SHP77 (cell line): ENCODE measurements at places on chromosomes 7 and 10.

- DNase-seq: no peak
Observed at GRCh38 chr7:129680400-129680799, 68.9 kb downstream of the NRF1 start.

DNA sequence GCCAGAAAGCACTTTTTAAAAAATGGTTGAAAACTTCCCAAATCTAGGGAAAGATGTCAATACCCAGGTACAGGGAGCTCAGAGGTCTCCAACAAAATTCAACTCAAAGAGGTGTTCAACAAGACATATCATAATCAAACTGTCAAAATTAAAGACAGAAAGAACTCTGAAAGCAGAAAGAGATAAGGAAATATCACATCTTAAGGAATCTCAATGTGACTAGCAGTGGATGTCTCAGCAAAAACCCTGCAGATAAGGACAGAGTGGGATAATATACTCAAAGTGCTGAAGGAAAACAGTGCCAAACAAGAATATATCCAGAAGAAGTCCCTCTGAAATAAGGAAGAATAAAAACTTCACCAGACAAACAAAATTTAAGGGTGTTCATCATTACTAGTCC, 13.0 kb upstream of the GSTK1 start:
- DNase-seq: no peak

DNA sequence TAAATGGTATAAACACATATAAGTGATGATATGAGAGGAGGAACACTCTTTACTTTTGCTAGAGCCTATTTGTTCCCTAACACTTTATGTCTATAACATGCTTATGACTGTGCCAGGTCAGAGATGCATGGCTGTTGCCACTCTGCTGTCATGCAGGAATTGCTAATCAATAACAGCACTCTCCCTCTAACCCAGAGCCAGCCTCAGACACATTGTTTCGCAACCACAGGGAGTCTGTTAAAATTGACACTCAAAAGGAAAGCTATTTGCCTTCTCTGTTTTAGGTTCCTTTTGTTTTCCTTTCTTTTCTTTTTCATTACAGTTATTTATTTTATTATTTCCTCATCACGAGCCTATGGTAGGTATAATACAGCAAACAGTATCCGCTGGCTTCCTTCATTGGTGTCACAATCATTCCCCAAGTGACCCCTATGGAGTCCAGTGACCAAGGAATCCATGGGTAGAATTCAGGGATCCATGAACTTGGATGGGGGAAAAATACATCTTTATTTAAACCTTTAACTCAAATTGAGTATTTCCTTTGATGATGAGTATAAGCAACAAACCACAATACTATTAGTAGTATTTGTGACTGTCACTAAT, 6.8 kb downstream of the PON2 start:
- DNase-seq: no peak

DNA sequence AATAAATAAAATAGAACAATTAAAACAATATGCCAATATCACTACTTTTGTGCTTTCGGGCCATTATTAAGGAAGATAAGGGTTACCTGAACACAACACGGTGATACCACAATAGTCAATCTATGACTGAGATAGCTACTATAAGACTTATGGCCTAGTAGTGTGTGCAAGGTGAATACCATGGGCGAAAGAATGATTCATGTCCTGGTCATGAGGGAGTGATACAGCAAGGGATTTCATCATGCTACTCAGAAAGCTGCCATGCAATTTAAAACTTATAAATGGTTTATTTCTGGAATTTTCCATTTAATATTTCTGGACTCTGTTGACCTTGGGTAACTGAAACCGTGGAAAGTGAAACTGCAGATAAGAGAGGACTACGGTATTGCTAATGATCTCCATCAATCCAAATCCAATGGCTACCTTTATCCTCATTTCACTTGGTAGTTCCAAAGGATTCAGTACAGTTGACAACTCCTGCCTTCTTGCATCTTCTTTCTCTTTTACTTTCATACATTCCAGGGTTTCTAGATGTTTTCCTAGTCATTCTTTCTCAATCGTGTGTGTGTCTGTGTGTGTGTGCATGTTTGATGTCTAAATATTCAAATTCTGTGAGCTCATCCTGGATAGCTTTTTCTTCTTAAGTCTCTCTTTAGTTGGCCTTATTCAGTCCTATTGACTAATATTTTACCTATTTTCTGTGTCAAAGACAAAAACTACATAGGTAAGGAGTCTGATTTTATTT, 100.5 kb upstream of the MAGI2 start:
- no peak for DNase-seq

- DNase-seq: no peak
Observed at GRCh38 chr7:131076711-131077181, 250.9 kb upstream of the MKLN1 start.

DNA sequence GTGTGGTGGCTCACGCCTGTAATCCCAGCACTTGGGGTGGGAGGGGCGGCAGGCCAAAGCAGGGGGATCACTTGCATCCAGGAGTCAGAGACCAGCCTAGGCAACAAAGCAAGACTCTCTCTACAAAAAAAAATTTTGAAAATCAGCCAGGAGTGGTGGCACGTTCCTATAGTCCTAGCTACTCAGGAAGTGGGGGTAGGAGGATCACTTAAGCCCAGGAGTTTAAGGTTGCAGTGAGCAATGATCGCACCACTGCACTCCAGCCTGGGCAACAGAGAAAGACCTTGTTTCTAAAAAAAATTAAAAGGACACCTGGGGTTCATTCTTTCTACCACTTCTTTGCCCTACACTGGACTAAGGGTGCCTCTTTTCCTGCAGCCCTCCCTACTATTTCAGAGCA, 15.1 kb downstream of the WAPL start:
- DNase-seq: no peak

DNA sequence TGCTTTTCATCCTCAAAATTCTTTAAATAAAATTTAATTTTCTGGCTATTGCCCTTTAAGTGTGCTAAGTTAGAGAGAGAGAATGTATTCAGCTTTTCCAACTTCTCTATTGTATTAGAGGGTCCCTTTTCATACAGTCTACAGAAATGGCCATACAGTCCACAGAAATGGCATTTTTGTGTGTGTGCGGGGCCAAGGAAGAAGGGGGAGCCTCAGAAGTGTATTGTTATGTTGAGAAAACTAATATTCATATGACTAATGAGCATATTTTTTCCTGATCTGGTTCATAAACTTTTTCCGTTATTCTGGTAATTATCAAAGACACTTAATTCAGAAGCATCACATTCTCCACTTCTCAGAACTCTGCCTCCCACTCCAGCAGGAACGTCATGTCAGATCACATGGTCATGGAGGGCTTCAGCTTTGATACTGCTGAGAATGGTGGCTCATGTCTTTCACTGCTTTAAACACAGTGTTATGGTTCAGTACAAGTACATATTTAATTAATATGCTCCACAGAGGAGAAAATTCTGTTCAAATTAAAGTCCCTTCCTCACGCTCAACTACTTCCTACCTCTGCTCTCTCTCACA, 37.1 kb downstream of the ELMO1 start:
- no peak for DNase-seq

- no peak for DNase-seq
Observed at GRCh38 chr7:41809940-41810576, 107.2 kb upstream of the INHBA start.

GRCh38 chr7:73820013-73820412, 10.8 kb upstream of the CLDN4 start:
- DNase-seq: no peak

GRCh38 chr10:37623506-37623905, 233.9 kb downstream of the ZNF248 start:
- no peak for DNase-seq

DNA sequence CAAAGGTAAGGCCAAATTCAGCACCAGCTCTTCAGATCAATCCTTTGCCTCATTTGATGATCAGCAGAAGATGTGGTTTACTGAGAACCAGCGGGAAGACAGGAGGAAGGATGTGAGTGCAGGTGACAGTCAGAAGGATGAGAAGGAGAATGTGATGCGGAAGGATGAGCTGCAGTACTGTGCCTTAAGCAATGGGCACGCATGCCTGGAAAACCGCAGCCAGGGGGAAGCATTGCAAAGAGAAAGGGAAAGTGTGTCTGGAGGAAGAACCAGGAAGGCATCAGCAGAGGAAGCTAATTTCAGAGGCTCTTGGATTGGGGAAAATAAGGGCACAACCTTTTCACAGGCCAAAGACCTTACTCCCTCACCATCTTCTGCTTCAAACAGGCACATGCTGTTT, 25.7 kb downstream of the C10orf71 start:
- no peak for DNase-seq

DNA sequence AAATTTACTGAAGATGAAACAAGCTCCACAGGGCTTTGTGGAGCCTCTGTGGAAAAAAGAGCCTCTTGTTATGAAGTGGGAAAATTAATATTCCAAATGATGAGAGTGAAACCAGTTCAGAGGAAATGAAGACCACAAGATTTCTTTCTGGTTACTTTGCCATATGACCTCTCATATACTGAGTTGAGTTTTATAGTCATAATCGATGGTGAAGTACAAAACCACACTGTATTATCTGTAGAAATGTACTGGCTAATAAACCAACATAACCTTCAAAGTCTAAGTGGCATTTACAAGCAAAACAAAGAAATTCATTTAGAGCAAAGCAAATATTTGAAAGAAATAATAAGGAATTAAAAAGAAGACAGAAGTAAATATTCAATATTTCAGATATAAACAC, 662.6 kb upstream of the ZWINT start:
- DNase-seq: no peak

DNA sequence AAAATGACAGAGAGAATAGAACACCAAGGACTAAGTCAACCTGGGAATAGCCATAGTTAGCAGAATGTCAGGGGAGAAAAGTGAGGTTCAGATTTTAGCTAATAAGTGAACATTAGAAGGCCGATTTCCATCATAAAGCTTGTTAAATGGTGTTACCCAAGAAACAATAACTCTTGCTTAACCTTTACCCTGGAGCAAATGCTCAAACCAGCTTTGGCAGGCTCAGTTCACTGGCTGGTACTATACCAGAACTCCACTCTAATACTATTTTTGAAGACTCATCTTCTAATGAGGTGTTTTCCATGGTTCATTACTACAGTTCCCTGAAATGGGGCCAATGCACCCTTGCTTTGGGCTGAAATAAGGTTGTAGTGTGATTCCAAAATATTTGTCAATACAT, 61.3 kb downstream of the RNLS start:
- no peak for DNase-seq

GRCh38 chr10:1532636-1533035, 204.7 kb downstream of the ADARB2 start:
- no peak for DNase-seq

- DNase-seq: no peak
Observed at GRCh38 chr10:89351780-89352597, 24.2 kb downstream of the IFIT3 start.

- no peak for DNase-seq
Observed at GRCh38 chr7:122010116-122010515, 133.9 kb downstream of the AASS start.

DNA sequence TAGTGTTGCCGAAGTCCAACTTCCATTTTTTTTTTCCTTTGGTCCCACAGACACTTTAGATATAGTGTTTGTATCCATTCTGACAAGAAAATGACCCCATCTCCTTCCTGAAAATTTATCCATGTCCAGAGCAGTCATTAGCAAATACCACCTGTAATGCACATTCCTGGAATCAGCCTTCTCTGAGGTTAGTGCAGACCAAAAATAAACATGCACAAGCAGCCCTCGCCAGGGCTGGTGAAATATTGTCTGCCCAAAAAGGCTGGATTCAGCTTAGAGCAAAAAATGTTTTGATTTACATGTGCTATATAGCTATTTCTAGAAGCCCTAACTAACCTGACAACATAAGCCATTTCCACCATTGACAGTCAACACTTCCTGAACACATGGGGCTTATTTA, 145.7 kb downstream of the TAX1BP1 start:
- no peak for DNase-seq

- DNase-seq: no peak
Observed at GRCh38 chr10:1345368-1345767, 289.2 kb downstream of the WDR37 start.

- DNase-seq: no peak
Observed at GRCh38 chr7:39650676-39651075, 27.3 kb downstream of the RALA start.

DNA sequence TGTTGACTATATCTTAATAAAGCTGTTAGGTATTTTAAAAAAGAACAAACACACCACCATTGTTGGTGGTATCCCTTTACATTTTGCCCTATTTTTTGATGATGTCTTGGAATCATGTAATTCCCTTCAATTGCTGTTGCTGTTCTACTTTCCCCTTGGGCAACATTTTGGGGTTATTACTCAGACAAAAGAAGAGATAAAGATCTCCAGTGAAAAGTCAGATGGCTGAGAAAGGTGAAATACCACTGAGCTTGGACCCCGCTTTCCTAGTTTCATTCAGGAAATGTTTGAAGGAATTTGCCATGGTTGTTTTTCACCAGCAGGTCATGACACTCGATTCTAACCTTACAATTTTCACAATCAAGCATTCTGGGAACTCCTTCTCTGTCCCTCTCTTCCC, 84.6 kb downstream of the MACC1 start:
- no peak for DNase-seq

GRCh38 chr10:100482181-100482833, 19.5 kb downstream of the WNT8B start:
- DNase-seq: peak; percentile 73

- DNase-seq: no peak
Observed at GRCh38 chr10:79910836-79911235, 38.1 kb downstream of the SFTPD start.

GRCh38 chr10:47207281-47207615, 92.7 kb upstream of the GDF10 start:
- DNase-seq: no peak

DNA sequence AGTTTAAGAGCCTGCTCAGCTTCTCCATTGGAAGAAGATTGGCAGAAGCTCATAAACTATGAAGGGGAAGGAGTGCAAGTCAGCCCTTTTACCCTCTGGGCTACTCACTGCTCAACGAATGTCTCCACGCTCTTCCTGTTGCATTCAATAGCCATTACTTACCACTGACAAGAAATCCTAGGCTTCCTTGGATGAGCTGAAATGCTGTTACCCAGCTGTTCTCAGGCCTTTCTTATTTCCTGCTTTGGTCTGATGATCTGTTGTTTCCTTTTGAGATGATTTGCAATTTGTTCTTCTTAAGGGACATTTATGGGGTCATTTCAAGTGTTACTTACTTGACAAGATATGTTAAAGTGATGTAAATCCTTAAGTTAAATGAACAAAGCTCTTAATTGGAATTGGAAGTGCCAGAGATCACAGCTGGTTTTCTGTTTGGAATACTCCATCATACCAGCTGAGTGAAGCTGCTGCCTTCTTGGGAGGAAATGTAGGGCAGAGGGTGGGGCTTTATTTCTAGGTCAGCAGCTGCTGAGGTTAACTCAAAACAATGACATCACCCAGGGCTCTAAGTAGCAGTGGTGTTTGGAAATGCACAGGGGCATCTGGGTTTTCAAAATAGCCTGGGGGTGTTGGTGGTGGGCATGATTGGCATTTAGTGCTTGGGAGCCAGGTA, 170.0 kb downstream of the PRKCQ start:
- DNase-seq: no peak

GRCh38 chr7:73829921-73830680, 695 bp upstream of the CLDN4 start:
- no peak for DNase-seq

DNA sequence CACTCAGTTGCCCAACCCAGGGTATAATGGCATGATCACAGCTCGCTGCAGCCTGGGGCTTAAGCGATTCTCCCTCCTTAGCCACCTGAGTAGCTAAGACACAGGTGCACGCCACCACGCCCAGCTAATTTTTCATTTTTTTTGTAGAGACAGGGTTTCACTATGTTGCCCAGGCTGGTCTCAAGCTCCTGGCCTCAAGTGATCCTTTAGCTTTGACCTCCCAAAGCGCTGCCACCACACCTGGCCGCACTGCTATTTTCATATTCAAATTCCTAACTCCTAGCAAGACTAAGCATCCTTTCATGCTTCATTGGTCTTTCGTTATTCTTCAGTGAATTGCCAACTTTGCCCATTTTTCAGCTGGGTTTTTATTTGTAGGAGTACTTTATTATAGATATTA, 30.4 kb upstream of the DAGLB start:
- DNase-seq: no peak
